ENCODE measurements at places on chromosomes 11 and 22.

GRCh38 chr22:38062791-38063190 lies 5.6 kb downstream of the PICK1 start:
- DNase-seq, result no peak

- DNase-seq, result no peak
These were observed 18.8 kb upstream of the MGAT3 start for GRCh38 chr22:39437791-39438704.

DNA sequence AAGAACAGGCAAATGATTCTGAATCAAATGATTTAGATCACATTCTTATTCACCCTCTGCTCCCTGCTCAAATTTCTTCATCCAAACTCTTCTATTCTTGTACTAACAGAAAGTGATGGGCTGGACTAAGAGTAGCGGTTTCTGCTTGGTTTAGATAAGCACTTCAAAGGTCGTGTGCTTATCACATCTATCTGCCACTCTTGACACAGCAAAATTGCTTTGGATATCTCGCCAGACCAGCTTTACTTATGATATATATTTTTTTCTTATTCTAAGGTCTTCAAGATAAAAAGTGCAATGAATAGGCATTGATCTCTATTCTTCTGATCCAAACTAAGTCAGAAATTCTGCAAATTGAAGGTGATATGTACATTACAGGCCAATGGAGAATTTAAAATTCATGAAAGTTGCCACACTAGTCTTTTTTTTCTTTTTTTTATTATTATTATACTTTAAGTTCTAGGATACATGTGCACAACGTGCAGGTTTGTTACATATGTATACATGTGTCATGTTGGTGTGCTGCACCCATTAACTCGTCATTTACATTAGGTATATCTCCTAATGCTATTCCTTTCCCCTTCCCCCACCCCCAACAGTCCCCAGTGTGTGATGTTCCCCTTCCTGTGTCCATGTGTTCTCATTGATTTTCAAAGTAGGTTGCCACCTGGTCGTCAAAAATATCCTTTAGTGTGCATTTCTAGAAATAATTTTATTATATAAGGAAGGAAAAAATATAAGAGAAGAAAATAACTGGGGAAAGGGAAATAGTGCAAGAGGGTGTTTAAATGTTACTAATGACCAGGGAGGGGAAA lies 1941.0 kb upstream of the RAG2 start:
- no peak for DNase-seq

- DNase-seq, result no peak
These were observed 7.1 kb downstream of the CLDN5 start for GRCh38 chr22:19517171-19517500.

DNA sequence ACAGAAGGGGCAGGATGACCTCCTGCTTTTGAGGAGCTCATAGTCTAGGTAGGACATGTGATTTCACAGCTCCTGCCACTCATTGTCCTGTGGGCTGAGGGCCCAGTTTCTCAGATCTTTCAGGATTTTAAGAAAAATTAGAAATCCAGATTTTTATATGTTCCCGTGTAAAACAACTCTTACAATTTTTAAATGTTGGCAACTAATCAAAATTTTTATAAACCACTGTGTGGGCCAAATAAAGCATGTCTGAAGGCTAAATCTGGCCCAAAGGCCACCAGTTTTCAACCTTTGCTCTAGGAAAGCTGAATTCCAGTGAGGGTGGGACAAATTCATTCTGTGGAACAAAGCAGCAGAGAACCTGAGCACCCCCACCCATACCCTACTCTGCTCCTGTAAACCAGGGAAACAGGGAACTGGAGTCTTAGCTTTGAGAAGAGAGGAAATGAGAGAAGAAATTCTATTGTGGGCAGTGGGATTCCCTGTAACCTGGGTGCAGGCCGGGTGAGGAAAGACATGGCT lies 20.6 kb downstream of the LRRC32 start:
- DNase-seq, result peak; percentile 42

- DNase-seq, result no peak
These were observed 1497.2 kb upstream of the RAG2 start for GRCh38 chr11:38095268-38095667.

DNA sequence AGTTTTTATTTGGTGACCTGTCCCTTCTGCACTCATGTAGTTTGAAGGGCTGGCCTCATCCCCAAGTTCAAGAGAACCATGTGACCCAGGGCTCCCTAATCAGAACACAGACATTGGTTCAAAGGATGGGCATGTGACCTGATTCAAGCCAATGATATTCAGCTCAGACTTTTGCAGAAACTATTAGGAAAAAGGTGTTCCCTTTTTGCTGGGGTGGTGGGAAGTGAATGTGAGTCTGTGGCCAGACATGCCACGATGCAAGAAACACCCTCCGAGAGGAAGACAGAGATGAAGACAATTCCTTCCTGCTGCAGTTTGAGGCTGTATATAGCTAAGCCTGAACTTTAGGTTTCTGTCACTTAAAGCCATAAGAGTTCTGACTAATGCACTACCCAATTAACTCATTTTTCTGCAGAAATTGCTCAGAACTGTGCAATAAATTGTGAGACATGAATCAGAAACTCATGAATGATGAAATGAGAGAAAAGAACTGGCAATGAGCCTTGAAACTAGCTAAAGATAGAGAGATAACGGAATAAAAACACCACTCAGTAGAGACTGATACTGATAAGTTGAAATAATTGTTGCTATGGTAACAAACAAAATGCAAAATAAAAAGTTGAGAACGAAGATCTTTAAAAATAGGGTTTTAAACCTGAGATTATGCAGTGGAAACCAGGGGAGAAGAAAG lies 9.2 kb upstream of the MAPK1 start:
- no peak for DNase-seq

- DNase-seq, result no peak
These were observed 10.9 kb downstream of the DEFB108B start for GRCh38 chr11:71843858-71844257.

DNA sequence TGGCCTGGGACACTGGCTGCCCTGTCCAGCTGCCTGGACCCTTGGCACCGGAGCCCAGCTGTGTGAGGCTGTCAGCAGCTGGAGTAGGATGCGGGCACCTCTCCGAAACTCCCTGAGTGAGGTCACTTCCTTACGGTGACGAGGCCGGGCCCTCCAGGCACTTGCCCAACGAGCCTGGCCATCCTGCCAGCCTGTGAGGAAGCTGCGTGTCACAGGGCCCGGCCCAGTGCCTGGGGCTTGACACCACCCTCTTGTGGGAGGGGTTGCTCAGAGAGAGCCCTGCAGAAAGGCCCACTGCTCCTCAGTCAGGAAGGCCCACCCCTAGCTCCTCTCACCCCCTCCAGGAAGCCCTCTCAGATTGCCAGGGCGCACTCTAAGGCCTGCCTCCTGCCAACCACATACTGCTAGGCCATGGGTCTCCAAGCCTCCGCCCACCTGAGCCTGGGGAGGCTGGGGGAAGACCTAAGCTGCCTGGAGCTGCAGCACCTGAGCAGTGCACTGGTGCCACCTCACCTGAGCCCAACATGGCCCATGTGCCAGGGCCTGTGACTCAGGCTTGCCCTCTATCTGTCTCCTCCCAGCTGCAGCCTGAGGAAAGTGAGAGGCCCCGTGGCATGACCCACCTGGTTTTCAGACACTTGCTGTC lies 4.3 kb upstream of the PHLDA2 start:
- DNase-seq, result no peak

DNA sequence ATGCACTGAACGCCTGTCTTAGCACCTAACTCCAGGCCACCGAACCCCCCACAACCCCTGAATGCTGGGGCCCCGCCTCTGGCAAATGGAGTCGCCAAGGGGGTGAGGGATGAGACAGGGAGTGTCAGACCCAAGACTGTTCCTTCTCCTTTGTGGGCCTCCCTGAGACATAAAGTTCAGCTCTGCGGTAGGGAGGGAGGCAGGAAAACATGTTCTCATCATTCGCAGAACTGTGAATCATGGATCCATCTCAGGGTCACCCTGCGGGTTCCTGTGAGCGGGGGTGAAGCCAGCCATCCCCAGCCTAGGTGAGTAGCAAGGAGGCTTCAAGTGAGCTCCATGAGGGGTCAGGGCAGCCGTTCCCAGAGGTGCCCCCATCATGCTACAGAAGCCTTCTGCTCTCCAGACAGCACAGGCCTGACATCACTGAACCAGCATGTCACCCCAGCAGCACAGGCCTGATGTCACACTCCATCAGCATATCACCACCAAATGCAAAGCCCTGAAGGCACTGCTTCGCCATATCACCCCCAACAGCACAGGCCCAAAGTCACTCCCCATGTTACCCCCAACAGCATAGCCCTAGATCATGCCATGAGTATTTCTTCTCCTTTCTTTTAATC lies 27.2 kb downstream of the TMPRSS6 start:
- no peak for DNase-seq

- DNase-seq, result no peak
These were observed 10.5 kb downstream of the ATM start for GRCh38 chr11:108233277-108233945.

- peak; percentile 36 for DNase-seq
These were observed 52.9 kb upstream of the CARS1 start for GRCh38 chr11:3109921-3110706.

All from right forelimb (tissue), 1 donor.